ENCODE measurements at places on chromosomes 11 and 22.

DNA sequence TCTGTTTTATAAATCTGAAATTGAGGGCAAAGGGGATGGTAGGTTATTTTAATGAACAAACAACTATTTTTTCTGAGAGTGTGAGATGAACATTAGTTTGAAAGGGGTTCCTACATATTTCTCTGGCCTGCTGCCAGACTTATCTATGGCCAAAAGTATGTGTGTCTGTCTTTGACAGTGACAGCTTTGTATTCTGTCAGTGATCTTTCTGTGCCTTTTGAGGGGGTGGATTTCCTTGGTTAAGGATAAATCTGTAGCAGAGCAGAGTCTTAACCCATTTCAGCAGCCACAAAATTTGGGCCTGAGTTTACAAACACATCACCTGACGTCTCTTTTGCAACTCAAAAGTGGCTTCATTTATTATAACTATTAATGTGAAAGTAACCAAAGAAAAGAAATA is 30.9 kb downstream of the ZFTA start:
- DNase-seq, result no peak
- peaks cover 2% of the 10 kb centered on the region for H3K4me1 ChIP-seq
- no peaks in the 10 kb centered on the region for H3K36me3 ChIP-seq
- H3K27ac ChIP-seq, result no peak overlapping the region

DNA sequence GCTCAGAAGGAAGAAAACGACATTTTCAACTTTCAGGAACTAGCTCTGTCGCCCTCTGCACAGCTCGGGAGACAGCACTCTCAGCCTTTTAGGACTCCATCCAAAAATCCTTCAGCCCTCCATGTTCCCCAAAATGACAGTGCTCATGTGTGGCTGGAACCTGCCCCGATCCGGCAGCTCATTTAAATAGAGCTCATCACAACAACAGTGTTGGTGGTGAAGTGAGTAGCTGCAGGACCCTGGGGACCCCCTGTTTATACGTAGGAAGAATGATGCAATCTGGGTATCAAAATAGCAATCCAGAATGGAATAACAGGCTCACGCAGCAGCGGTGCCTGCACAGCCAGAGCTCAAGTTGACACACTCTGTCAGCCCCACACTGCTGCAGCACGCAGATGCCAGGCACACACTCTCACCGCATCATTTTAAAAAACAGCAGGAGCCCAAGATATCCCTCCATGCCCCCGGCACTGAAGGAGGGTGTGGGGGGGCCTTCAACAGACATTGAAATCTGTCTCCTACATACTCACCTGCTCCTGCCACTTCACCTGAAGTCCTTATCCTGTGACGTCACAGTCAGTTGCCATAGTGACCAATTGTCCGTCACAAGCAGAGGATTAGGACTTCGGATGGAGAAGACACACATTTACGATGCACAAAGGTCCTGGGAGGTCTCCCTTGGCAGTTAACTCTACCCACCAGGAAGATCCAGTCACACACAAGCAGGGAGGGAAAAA is 24.0 kb downstream of the TRIM66 start:
- no peaks in the 10 kb centered on the region for H3K27me3 ChIP-seq
- no peak overlapping the region for H3K4me3 ChIP-seq
- no peaks in the 10 kb centered on the region for H3K4me1 ChIP-seq

DNA sequence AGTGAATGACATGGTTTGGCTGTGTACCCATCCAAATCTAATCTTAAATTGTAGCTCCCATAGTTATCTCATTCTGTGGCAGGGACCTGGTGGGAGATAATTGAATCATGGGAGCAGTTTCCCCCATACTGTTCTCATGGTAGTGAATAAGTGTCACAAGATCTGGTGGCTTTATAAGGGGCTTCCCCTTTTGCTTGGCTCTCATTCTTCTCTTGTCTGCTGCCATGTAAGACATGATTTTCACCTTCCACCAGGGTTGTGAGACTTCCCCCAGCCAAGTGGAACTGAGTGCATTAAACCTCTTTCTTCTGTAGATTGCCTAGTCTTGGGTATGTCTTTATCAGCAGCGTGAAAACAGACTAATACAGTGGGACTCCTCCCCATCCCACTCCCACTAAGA is 11.1 kb downstream of the OR5A2 start:
- H3K27ac ChIP-seq, result no peak overlapping the region
- no peak for DNase-seq
- H3K4me1 ChIP-seq, result peaks cover 21% of the 10 kb centered on the region

DNA sequence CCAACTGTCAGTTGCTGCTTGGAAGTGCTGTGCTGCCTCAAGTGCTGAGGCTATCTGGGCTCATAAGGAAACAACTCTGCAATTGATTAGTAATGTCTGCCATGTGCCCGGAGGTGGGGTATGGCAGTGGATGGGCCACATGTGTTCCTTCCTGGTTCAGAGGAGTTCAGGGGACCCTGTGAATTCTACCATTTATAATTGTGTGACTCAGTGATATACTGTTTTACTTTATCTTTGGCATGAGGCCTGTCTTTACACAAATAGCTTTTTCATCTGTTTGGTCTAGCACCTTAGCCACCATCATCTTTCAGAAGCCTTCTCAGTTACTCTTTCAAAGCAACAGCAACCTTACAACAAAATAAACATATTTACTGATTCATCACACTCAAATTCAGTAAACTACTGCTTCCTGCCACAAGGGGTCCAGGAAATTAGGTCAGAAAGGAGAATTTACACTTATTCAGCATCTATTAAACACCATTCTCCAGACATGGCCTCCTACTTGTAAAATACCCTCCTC is 20.9 kb downstream of the DKK3 start:
- no peak for DNase-seq
- peaks cover 2% of the 10 kb centered on the region for H3K27me3 ChIP-seq
- no peaks in the 10 kb centered on the region for H3K4me1 ChIP-seq
- no peaks in the 10 kb centered on the region for H3K36me3 ChIP-seq
- no peak overlapping the region for H3K27ac ChIP-seq

DNA sequence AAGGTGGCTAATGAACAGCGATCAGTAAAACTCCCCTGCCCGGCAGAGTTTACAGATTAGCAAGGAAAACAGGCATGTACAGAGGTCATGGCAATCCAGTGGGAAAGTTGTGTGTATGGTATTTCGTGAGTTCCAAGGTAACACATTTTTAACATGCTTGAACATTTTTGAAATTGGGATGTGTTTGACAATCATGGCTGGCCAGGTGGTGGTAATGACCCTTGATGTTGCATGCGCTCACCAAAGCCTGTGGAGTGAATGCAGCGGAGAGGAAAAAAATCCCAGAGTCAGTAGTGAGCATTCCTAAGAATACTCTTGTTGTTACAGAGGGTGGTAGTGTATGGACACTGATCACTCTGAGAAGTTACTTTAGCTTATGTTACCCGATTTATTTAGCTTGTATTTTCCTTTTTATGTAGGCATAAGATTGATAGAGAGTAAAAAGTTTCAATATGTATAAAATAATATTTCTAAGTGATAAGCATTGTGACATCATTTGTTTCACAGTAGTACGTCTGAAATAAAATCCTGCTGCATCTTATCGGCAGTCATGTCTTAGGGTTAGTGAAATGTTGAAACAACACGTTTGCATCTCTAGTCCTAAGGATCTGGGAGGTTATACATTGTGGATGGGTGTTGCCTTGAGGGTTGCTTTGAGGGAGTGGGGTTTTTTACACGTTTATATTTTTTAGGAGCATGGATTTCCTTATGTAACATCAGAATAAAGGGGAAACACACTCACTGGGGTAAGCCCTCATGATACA is 8.7 kb downstream of the TEAD1 start:
- no peak for DNase-seq
- no peak overlapping the region for H3K4me3 ChIP-seq
- no peaks in the 10 kb centered on the region for H3K36me3 ChIP-seq
- no peak overlapping the region for H3K27ac ChIP-seq

DNA sequence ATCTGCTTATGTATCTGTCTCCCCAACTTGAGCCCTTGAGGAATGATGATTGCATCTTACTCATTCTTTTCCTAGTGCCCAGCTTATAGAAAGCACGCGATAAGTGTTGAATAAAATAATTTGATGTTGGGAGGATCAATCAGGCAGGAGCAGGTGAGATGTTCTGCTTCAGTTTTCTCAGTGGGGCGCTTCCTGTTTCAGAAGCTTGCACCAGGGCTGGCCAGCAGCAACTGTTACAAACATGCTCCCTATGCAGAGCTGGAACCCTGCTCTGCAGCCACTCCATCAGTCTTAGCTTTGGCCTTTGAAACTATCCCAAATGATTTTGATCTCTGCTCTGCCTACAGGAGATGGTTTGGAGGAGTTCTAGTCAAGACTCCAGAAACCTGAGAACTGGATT is 3.9 kb downstream of the ENDOD1 start:
- DNase-seq, result no peak
- H3K27ac ChIP-seq, result peak overlapping the region; percentile 41
- no peaks in the 10 kb centered on the region for H3K27me3 ChIP-seq
- peaks cover 85% of the 10 kb centered on the region for H3K4me1 ChIP-seq
- peaks cover 16% of the 10 kb centered on the region for H3K36me3 ChIP-seq
- no peak overlapping the region for H3K4me3 ChIP-seq

- H3K27ac ChIP-seq, result no peak overlapping the region
- no peaks in the 10 kb centered on the region for H3K4me1 ChIP-seq
- no peaks in the 10 kb centered on the region for H3K36me3 ChIP-seq
- DNase-seq, result no peak
- H3K27me3 ChIP-seq, result peaks cover 3% of the 10 kb centered on the region
Observed at GRCh38 chr11:115698243-115698642, 194.0 kb upstream of the CADM1 start.

DNA sequence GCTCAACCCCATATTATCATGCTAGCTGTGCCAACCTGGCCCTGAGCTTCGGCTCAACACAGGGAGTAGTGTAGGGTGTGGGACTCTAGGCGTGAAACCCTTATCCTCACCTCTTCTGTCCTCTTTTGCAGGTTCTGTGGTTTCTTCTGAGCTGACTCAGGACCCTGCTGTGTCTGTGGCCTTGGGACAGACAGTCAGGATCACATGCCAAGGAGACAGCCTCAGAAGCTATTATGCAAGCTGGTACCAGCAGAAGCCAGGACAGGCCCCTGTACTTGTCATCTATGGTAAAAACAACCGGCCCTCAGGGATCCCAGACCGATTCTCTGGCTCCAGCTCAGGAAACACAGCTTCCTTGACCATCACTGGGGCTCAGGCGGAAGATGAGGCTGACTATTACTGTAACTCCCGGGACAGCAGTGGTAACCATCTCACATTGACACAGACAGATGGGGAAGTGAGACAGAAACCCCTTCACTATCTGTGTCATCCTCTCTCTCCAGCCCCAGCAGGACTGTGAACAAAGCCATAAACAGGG is 76.4 kb downstream of the GGTLC2 start:
- peaks cover 31% of the 10 kb centered on the region for H3K4me1 ChIP-seq
- H3K27ac ChIP-seq, result peak overlapping the region; percentile 35
- no peaks in the 10 kb centered on the region for H3K27me3 ChIP-seq
- no peaks in the 10 kb centered on the region for H3K36me3 ChIP-seq
- no peak for DNase-seq
- no peak overlapping the region for H3K4me3 ChIP-seq

DNA sequence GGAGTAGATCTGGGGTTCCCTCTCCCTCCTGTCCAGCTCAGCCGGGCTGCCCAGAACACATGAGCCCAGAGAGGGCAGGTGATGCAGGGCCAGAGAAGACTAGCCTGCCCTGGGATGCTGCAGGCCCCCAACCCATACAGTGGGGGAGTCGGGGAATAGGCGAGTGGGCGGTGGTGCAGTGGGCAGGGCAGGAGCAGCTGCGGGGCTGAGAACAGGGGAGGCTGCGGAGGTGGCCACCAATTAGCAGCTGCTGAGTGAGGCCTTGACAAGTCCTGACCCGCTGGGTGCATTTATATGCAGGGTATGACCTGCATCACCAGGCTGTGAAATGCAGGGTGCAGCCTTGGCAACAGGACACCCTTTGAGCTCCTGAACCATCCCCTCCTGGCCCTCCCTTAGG is 43.1 kb downstream of the NFAM1 start:
- H3K4me1 ChIP-seq, result no peaks in the 10 kb centered on the region
- H3K27me3 ChIP-seq, result peaks cover 7% of the 10 kb centered on the region
- no peak for DNase-seq
- no peaks in the 10 kb centered on the region for H3K36me3 ChIP-seq

- H3K4me1 ChIP-seq, result peaks cover 53% of the 10 kb centered on the region
- no peaks in the 10 kb centered on the region for H3K27me3 ChIP-seq
- no peak overlapping the region for H3K27ac ChIP-seq
- peaks cover 10% of the 10 kb centered on the region for H3K36me3 ChIP-seq
- no peak overlapping the region for H3K4me3 ChIP-seq
Observed at GRCh38 chr11:96161307-96162089, 181.5 kb downstream of the MAML2 start.

DNA sequence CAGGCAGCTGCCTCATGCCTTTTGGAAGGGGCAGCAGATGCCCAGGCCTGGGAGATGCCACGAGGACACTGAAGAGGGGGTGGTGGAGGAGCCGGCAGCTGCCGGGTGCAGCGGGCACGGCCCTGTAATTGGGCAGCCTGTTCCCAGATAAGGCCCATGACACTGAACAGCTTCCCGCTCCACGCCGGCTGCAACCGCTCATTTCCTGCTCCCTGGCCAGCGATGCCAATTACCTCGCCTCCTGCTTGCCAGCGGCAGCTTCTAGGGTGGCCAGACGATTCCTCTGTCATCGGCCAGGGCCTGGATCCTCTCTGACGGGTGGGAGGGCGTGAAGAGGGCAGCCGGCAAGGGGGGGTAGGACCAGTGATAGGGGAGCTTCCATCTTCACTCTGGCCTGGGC is 22.8 kb downstream of the FLRT1 start:
- no peaks in the 10 kb centered on the region for H3K36me3 ChIP-seq
- H3K4me3 ChIP-seq, result no peak overlapping the region
- no peak for DNase-seq
- peaks cover 20% of the 10 kb centered on the region for H3K27me3 ChIP-seq
- H3K4me1 ChIP-seq, result peaks cover 9% of the 10 kb centered on the region

DNA sequence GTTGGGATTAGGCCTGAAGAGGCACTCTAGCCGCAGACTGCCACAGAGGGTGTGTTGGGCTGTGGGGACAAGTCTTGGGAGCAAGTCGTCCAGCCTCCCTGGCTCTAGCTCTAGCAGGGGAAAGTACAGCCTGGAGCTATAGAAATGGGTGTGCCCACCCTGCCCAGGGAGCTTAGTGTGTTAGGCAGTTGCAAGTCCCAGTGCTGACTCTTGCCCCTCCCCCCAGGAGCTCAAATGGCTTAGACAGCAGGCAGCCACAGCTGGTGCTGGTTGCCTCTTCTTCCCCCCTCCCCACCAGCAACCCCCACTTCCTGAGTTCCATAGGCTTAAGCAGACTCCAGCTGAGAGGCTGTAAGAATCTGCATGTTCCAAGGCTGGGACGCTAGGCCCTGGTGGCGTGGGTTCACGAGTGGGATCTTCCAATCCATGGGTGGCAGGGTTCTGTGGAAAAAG is 61.2 kb downstream of the GUCY1A2 start:
- no peak overlapping the region for H3K4me3 ChIP-seq
- no peaks in the 10 kb centered on the region for H3K36me3 ChIP-seq
- no peak for DNase-seq
- H3K27ac ChIP-seq, result no peak overlapping the region
